ENCODE measurements at places on chromosomes 3 and 15.

GRCh38 chr15:88571852-88572259 lies 25.4 kb upstream of the DET1 start:
- no peak for DNase-seq

DNA sequence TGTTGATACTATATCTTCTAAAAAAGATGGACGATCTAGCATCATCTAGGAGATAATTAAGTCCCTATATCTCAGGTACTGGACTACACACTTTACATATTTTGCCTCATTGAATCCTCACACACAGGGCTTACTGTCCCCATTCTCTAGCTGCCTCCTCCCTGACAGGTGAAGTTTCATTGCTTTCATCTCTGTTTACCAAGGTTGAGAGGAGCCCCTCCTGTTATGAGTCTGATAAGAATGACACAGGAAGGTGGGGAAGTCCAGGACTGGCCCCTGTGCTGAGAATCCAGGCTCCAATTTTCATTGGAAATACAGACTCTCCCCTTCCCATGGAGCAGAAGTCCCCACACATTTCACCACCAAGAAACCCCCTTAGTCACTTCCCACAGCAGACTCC lies 105.2 kb downstream of the XXYLT1 start:
- DNase-seq: no peak

DNA sequence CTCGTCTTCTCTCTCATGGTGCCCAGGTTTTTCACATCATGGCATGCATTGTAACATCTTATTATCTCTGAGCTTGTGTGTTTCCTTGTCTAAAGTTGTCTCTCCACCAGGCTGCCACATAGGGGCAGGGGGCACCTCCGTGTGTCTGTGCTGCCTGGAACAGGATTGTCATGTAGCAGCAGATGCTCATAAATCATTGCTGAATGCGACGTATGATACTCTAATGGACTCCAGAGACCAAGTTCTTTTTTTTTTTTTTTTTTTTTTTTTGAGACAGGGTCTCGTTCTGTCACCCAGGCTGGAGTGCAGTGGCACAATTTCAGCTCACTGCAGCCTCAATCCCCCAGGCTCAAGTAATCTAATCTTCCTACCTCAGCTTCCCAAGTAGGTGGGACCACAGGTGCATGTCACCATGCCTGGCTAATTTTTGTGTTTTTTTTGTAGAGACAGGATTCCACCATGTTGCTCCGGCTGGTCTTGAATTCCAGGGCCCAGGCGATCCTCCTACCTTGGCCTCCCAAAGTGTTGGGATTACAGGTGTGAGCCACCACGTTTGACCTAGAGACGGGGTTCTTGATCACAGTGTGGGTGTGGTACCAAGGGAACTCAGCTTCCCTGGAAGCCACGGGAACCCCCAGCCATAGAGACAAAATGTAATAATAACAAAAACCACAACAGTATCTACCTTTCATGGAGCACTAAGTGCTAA lies 4.7 kb upstream of the DNASE1L3 start:
- DNase-seq: no peak

- DNase-seq: no peak
These were observed 149.9 kb downstream of the SST start for GRCh38 chr3:187520027-187520945.

DNA sequence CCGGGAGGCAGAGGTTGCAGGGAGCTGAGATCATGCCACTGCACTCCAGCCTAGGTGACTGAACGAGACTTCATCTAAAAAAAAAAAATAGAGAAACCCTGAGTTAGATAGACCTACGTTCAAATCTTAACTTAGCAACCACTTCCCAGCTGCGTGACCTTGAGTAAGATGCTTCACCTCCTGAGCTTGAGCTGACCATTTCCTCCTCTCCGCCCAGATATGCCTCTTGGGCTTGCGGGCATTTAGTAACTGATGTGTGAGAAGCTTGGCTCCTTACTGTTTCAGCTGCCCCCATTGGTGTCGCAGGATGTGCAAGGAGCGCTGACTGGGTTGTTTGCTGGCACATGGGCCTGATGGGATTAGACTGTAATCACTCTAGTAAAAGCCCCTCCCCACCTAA lies 26.9 kb upstream of the ATG7 start:
- no peak for DNase-seq

- no peak for DNase-seq
These were observed 410.1 kb downstream of the RAP2B start for GRCh38 chr3:153572165-153572564.

DNA sequence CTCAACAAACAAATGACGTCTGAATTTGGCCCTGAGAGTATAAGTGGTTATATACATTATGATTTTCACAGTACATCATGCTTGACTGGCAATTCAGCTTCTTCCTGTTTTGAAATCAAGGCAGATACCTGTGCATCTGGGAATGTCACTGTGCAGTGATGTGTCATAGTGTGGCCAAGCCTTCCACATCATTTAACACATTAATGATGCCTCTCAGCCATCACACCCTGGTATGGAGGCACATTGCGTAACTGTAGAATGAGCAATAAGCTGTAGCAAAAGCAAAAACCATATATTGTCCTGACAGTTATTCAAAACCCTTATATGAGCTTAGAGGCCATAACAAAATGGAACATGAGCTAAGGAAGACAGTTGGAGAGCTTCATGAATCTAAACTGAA lies 246.0 kb downstream of the EPHA3 start:
- no peak for DNase-seq

GRCh38 chr3:117547956-117548550 lies 838.5 kb downstream of the TUSC7 start:
- no peak for DNase-seq

GRCh38 chr3:123793425-123793824 lies 90.7 kb downstream of the MYLK start:
- no peak for DNase-seq
